Kidney glomerular epithelial cell (primary cell): ENCODE measurements at places on chromosomes 16 and 17.

DNA sequence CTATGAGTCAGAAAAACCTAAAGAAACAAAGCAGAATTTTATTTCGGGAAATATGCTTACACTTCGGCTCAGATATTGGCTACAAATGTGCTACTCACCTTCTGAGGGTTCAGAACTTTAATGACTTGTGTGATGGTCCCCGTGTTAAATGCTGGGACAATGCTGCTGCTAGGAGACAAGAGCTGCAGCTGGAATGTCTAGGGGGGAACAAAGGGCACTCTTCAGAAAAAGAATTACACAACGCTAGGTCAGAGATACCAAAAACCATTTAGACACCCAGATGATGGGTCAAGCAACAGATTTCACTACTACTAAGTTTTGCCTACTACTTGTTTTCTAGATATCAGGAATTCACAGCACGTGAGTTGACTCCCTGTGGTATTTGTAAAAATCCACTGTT lies 10.0 kb upstream of the PHLPP2 start:
- DNase-seq, result no peak

DNA sequence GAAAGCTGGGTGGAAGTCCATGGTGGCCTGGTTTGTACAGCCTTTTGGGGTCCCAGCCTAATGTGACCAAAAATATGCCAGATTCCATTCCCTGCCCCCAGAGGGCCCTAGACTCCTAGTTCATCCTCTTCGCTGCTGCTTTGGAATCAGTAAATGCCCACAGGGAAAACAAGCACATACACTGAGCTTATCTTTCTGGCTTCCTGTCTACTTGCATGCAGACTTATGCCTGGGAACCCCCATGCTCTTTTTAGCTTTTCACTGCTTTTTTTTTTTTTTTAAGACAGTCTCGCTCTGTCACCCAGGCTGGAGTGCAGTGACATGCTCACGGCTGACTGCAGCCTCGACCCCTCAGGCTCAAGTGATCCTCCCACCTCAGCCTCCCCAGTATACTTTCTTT lies 6.2 kb upstream of the CD300LG start:
- DNase-seq, result peak; percentile 48

DNA sequence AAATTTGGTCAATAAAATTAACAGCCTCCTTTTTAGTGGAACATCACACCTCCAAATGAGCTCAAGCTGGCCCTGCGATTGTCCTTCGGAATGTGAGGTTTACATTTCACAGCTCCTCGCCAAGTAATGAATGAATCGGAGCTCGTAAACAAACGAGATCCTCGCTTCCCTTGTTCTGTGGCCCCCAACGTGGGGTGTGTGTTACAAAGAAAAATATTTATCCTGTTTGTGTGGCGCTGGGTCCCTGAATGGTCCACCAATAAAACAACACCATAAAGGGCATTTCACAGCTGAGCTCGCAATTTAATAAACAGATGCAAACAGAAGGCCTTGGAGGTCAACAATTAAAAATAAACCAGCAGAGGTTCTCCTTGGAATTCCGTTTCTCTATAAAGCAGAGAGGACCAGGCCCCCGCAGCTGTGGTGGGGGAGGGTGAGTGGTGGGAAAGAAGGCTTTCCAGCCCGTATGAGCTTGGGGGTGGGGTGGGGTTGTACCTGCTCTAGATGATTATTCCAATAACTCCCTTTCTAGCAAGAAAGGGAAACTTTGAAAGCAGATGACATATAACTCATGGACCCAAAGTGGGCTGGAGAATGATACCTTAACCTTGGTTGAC lies 393.9 kb upstream of the SALL1 start:
- no peak for DNase-seq

DNA sequence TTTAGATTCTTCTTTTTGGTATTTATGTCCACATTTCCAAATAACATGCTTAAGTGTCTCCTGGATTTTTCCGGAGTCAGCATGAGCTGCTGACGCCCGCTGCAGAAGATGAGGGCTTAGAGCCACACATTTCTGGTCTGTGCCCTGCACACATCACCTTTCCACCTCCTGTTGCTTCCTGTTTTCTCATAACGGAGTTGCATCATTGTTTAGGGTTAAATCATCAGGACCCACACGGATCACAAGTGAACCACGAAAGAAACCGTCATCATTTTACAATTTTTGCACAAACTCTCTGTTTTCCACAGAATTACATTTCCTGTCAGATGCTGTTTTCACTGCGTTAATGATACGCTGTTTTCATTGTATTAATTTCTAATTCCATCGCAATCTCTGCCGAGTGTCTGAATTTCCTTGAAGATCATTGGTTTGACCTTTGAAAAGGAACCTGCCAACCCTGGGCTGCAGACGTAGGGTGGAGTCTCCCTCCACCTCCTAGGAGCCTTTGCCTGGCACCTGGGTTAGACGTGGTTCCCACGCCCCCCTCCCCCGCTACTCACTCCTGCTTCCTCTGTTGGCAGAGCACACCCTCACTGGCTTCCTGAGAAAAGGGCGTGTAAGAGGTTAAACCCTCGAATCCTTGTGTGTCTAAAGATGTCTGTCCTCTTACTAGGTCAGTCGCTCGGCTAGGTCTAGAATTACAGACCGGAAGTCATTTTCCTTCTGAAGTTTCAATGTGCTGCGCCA lies 68.2 kb downstream of the RNF213 start:
- no peak for DNase-seq

DNA sequence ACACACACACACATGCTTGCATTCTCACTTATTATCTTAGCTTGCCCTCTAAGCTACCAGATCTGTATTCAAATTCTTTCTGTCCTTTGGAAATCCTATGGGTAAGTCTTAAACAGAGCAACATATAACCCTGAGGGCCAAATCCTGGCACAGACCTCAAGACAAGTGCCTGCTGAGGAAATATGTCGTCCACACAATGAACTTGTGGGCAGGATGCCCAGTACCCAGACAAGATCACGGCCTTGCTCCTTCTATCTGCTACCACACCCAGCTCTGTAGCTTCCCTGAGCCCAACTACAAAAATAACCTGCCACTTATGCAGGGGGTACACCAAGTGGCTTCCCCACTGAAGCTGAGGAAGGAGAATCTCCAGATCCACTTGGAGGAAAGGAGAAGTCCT lies 37.3 kb upstream of the FA2H start:
- no peak for DNase-seq
